ENCODE measurements at places on chromosomes 7 and 10.

DNA sequence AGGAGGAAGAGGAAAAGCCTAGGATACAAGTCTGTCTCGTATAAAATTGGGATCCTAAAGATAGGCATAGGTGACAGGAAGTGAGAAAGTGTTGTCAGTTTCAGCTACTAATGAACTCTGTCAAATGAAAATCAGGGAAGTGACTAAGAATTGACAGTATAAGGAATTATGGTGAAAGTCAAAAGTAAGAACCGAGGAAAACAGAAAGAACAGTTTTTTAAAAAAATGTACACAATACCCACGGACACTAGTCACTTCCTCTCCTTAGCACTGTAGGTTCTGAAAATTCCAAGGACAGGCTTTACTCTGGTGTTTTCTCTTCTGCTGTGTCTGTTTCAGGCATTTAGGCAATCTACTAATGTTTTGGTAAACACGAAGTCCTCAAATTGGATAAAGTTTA, 42.3 kb downstream of the ATAD1 start:
- DNase-seq = no peak

- DNase-seq = no peak
Observed at GRCh38 chr7:150811-151221, 41.6 kb upstream of the FAM20C start.

- DNase-seq = no peak
Observed at GRCh38 chr10:64732372-64732957, 1211.3 kb downstream of the REEP3 start.

DNA sequence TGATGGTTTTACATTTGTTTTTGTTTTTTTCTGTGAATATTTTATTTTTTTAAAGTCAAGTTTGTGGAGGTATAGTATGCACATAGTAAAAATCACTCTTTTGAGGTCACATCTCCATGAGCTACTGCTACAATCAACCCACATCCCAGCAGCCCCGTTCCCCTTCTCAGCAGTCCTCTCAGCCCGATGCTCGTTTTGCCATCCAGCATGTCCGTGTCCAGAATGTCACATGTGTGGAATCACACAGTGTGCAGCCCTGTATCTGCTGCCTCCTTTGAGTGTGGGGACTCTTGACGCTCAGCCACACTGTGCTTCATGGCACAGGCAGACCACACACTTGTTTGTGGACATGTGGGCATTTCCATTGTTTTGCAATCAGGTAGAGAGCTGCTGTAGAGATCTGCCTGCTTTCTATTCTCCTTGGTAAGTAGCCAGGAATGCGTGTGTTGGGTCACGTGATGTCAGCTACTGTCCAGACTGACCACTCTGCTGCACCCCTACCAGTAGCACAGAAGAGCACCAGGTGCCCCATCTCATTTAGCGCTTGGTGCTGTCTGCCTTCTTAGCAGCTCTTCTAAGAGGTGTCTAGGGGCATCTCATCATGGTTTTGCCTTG, 71.6 kb upstream of the CAMK2B start:
- peak; percentile 49 for DNase-seq

DNA sequence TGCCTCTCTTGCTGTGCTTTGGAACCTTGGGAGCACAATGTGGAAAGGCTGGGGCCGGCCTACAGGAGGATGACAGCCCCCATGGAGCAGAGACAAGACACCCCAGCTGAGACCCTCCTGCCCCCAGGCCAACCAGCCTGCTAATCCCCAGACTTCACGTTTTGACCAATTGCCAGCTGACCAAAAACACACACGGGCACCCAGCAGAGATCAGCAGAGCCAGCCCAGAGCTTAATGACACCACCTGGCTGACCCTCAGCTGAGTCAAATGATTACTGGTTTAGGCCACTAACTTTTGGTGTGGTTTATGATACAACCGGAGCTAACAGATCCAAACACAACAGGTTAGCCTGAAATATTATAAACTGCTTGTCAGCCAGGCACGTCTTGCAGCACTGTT, 111.2 kb upstream of the KIF5B start:
- DNase-seq = no peak

GRCh38 chr10:120314442-120314841, 142.6 kb upstream of the PLPP4 start:
- no peak for DNase-seq

GRCh38 chr7:20598459-20599309, 16.8 kb upstream of the ABCB5 start:
- no peak for DNase-seq

DNA sequence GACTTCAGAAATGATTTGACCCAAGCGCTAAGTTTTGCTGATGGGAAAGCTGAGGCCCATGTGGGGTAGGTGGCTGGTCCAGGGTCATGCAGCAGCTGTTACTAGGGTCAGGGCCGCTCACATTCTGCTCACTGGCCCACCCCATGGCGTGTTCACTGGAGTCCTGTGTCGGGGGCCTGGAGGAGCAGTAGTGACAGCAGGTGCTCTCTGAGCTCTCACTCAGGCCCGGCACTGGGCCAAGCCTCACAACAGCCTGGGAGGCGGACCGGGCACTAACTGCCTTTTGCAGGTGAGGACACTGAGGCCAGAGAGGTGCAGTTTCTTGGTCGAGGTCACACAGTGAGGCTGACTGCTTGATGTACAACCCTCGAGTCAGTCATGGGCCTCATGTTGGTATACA, 82.7 kb downstream of the GLRX3 start:
- peak; percentile 64 for DNase-seq

DNA sequence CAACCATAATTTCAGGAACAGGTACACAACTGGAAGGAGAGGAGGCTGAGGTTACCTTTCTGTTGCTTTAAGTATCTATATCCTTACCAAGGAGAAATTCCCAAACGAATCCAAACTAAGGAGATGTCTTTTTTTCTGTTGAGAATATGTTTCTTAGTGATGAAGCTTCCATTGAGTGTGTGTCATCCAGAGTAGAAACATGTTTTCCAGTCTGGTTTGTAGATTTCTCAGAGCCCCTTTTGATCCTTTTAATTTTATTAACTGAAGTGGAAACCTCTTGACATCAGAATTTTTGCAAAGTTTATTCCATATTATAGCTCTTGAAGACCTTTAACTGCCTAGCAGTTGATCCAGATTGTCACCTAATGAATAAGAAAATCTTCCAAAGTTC, 207.1 kb upstream of the FERD3L start:
- no peak for DNase-seq

DNA sequence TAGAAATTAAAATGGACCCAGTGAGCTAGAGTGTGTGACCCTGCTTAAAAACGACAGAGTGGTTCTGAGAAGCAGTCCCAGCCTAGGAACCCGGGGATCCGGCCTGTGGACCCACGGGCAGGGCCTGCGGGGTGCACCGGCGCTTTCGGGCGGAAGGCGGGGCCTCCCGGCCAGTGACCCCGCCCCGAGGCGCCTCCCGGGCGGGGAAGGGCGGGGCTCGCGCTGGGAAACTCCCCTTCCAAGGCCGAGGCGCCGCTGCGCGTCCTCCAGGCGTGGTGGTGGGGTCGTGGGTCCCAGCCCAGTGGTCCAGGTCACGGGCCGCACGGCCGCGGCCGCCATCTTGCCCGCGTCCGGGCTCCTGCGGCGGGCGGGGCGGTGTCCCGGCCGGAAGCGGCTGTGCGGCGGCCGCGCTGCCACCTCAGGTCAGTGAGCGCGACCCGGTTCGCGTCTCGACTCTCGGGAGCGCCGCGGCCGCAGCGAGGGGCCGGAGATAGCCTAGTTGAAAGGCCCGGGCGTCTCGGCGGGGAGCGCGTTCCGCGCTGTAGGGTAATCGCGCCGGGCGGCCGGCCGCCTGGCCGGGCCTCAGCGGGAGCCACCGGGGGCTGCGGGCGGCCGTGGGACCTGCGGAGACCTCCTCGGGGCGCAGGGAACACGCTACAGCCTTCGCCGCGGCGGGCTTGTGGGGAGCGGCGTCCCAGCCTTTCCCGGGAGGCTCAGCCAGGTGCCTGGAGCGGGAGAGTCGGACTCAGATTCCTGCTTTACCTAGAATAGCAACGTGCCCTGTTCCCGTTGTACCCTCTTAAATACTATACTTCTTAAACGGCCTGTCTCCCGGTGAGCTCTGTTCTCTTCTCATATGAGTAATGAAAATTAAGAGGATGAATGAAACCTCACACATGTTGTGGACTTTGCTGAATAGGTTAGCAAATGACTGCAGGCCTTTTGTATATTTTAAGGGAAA, at the start of gene MIOS:
Gene MIOS, plus strand, starts transcription at position 234 of the 961 bp plus-strand sequence. CDS start 5,592 bp downstream, outside the sequence.
- peak; percentile 86 for DNase-seq

- DNase-seq = no peak
Observed at GRCh38 chr10:10490581-10490980, 527.1 kb upstream of the CELF2 start.

DNA sequence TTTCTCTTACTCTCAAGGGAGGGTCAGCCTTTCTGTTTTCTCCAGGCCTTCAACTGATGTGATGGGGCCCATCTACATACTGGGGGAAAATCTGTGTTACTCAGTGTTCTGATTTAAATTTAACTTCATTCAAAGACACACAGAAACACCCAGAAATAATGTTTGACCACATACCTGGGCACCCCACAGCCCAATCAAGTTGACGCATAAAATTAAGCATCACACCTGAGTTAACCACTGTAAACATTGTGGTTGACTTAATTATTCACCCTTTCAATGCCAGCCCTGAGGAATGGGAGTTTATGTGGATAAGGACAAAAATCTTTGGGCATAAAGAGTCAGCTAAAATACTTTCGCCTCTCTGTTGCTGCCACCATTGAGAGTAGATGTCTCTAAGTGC, 10.0 kb upstream of the CHN2 start:
- no peak for DNase-seq

DNA sequence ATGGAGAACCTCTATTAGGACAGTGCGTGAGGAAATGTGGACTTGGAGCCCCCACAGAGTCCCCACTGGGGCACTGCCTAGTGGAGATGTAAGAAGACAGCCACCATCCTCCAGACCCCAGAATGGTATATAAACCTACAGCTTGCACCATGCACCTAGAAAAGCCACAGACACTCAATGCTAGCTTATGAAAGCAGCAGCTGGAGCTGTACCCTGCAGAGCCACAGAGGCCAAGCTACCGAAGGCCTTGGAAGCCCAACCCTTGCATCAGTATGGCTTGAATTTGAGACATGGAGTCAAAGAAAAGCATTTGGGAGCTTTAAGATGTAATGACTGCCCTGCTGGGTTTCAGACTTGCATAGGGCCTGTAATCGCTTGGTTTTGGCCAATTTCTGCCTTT, 361.3 kb downstream of the ZNF248 start:
- peak; percentile 5 for DNase-seq

GRCh38 chr7:19749658-19750057, 23.8 kb downstream of the TMEM196 start:
- no peak for DNase-seq

DNA sequence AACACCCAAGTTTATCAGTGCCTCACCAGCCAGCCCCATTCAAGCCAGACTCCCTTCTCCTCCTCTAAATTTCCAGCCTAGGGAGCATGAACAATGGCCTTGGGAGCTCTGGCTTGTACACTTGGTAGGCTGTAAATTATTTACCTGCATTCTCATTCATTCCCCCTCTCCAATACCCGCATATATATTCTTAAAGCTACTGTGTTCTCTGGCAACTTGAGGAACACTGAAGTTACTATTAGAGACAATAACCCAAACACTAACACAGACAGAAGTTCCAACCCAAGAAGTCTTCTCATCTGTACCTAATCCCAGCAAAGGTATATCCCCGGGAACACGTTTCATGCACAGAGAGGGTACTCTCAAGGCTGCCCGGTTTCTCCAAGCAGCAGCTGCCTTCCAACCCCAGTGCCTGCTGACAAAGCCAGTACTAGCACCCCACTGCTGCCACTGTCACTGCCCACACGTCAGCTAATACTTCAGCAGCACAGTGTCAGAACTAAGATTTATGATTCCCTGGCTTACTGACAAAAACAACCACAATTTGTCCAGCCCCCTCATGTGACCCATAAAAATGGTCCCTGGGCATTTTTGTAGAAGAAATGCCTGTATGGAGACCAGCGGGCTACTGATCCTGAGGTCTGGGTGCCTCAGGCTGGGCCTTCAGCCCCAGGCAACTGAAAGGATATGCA, 3.1 kb downstream of the WDR91 start:
- no peak for DNase-seq

- no peak for DNase-seq
Observed at GRCh38 chr7:157544226-157544625, 207.4 kb downstream of the DNAJB6 start.

DNA sequence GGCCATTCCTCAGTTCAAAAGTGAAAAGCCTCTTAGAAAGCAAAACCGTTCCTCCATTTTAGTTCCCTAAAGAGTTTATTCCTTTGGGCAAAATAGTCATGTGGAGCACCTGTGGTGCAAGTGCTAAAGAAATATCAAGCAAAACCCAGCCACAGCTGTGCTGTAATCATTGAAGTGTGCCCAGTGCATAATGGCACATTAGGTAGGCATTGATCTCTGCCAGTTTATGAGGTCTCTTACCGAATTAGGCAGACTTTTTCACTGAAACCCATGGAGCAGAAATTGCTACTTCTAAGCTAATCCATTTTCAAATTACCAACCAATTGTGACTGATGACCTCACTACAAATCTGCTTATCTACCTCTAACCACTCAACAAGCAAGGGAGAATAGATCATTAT, 97.2 kb upstream of the SEMA3A start:
- no peak for DNase-seq

DNA sequence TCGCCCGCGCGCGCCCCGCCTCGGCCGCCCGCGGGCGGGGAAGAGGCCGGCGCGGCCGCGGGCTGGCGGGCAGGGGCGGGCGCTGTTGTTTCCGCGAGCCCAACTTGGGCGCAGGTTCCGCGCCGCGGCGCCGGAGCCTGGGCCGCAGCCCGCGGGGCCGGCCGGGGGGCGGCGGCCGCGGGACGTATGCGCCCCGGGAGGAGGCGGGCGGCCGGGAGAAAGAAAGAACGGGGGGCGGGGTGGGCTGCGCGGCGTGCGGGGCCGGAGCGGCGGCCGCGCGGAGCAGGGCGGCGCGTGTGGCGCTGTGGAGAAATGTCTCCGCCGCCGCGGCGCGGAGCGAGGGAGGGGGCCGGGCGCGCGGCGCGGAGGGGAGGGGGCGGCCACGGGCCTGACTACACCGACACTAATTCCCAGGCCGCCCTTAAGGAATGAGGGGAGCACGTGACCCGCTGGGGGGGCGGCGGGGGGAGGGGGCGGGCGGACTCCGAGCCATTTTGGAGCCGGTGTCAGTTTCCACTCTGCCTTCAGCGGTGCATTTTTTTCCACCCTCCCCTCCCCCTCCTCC, at the start of gene BMI1:
Gene BMI1, plus strand, starts transcription at position 509 of the 565 bp plus-strand sequence. CDS start 5,351 bp downstream, outside the sequence.
- DNase-seq = peak; percentile 95

DNA sequence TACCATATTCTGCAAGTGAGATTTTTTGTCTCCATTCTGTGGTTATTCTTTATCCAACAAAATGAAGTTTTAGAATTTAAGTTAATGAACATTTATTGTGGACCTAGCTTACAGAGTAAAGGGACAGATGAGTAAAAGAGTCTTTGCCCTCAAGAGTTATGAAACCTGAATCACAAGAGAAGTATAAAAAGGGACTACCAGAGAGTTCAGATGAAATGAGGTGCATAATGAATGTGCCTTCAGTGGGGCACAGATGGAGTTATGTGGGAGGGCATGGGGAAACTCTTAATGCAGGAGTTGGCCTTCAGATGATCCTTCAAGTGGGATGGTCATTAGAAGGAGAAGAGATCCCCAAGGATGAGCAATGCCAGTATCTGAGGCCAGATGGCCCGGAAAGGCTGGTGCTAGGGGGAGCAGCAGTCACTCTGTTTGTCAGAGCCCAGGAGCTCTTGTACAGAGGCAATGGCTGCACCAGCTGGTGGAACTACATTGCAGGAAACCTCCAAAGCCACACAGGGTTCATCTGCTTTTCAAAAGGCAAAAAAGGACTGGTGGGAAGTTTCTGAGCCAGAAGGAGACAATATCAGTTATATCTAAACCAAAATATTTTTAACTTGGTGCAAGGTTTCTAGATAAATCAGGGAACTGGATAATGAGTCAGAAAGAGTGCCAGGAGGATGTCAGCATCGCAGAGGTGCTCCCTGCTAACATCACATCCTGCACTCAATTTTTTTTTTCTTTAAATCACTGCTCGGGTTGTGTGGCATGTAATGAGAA, 162.0 kb downstream of the KLF6 start:
- DNase-seq = no peak
